ENCODE measurements at places on chromosomes 7 and 10.

DNA sequence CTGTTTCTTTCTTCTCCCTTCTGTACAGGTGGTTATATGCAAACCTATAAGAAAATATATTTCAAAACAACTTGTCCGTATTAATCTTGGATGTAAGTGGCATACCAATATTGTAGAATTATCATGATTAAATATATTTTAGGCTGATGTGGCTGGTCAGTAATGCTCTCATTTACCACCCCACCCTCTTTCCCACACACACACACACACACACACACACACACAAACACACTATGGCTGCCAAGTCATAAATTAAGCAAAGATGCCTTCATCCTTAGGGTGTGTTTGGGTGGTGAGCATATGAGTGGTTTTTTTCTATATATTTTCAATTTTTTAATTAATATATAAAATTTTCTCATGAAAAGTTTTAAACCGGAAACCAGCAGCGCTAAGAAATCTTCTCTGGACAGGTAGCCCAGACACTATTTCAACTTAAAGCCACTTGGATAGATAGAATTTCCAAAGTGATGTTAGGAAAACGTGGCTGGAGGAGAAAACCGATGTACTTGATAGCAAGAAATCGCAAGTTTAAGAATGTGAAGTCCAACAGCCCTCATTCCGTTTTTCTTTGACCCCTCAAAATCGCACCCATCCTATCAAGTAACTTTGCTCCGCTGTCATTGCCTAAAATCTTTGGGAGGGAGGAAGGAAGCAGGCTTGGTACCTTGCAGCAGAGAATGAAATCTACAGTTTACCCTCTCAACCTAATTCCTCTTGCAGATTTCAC is 171.7 kb downstream of the FAM107B start:
- no peak for DNase-seq

DNA sequence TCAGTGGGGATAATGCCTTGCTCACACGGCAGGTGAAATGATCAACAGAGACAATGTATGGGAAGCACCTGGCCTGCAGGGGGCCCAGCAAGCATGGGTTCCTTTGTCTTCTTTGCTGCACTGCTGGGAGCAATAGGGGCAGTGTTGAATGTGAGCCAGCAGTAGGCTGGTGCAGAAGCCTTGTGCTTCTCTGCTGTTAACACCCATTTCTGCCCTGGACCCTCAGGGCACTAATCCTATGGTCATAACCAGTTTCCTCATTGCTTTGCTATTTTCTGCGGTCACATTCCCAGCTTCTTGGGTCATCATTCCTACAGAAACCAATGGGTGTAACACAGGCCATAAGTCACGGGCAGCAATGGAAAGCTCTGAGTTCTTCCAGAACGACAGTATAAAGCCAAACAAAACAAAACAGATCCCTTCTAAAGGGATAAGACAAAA is 10.9 kb upstream of the LGI1 start:
- DNase-seq = no peak

GRCh38 chr10:34941471-34942357 is 126.6 kb upstream of the PARD3 start:
- DNase-seq = no peak

GRCh38 chr7:6015917-6016652 is 7.0 kb downstream of the AIMP2 start:
- DNase-seq = no peak

DNA sequence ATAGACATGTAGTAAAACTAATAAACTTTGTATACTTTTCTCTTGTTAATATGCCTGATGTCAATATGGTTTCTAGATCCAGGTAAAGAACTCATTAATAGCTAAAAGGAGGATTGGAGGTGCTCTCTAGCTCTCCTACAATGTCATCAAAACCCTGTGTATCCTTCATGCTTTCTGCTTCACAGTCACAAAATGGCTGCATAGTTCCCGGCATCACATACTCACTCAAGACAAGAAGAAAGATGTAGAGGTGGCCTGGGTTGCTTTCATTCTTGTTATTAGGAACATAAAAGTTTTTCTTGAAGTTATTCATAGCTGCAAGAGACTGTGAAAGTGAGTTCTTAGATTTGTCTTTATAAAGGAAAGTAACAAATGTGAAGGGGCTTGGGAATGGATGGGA is 149.7 kb upstream of the EEPD1 start:
- DNase-seq = no peak

- no peak for DNase-seq
These were observed 813 bp upstream of the MTURN start for GRCh38 chr7:30133736-30134610.

GRCh38 chr10:99612167-99612831 is 7.9 kb downstream of the SLC25A28 start:
- DNase-seq = no peak

All from ecto neural progenitor cell (in vitro differentiated cells).